ENCODE measurements at places on chromosomes 12 and 14. TPM values are rescaled to one million over a fixed set of nuclear protein-coding genes. Genes with fewer than 3 reads are reported as not detected.

- no peak for DNase-seq
These were observed at the start of gene EEF1AKMT3 for GRCh38 chr12:57772429-57773322. Gene EEF1AKMT3 (plus strand): TSS chr12:57772614. CDS start chr12:57772725, 111 bp downstream.

DNA sequence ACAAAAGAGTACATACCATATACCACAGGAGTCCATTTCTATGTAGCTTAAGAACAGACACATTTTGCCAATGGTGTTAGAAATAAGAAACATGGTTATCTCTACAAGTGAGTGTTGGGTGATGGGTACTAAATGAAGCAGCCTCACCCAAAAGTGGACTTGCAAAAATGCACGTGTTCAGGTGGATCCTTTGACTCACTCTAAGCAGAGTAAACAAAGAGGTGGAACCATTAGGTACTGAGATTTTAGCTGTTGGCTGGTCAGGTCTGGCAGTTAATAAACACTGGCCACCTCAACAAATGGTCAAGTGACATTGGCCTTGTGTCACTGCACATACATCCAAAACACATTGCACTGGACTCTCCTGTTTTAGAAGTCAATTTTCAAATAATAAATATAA is 27.6 kb downstream of the EVL start:
- DNase-seq: no peak

Gene PLEKHH1
- total RNA-seq: 35.3 TPM

- DNase-seq: no peak
These were observed 42.8 kb downstream of the GNS start for GRCh38 chr12:64716371-64716770.

DNA sequence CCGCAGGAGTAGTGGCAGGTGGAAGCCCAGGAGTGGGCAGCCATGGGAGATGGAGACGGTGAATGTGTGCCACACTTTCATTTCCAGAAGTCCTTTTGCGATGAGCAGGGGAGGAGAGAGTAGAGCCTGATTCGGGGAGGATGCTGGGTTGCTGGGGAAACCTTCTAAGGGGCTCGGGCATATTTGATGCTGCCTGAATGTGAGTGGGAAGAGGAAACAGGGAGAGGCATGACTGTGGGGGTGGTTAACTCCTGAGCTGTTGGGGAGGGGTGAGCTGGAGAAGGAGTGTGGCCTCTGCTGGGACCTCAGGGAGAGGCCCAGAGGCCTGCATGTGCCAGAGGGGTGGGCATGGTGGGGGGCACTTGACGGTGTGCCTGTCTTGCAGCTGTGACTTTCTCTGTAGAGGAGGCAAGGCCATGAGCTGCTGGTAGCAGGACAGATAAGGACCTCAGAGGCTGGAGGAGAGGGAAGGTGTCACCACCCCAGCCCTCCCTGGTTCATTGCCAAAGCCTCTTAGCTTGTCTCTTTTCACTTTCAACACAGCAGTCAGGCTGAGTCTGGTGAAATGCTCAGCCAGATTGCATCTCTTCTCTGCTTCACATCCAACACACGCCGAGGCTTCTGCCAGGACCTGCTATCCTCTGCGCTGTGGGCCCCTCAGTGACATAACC is 11.4 kb downstream of the GLT1D1 start:
- no peak for DNase-seq

DNA sequence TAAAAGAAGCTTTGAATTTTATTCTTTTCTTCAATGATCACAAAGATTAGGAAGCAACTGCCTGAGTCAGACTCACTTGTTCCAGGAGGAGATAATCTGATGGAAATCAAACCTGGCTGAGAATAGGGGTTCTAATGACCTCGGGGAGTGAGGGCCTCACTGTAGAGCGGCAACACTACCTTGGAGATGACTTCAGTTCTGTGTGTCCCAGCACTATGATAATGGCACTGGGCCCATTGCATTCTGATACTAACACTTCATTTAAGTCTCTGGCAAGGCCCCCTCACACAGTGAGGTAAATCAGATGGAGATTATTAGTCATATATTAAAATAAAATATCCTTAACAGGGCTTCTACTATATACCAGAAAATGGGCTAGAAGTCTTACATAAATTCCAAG is 233.3 kb upstream of the EGLN3 start:
- DNase-seq: no peak

GRCh38 chr12:78628491-78629100 is 236.0 kb upstream of the SYT1 start:
- no peak for DNase-seq

Gene POU6F1
- 13.3 TPM for total RNA-seq

- DNase-seq: no peak
These were observed 94.5 kb downstream of the AACS start for GRCh38 chr12:125159702-125160101.

GRCh38 chr12:130351326-130351725 is 13.6 kb downstream of the PIWIL1 start:
- DNase-seq: no peak

- DNase-seq: peak; percentile 39
These were observed 53.8 kb upstream of the GSC start for GRCh38 chr14:94823556-94824341.

- no peak for DNase-seq
These were observed 125.6 kb upstream of the MYL2 start for GRCh38 chr12:111045941-111046340.

DNA sequence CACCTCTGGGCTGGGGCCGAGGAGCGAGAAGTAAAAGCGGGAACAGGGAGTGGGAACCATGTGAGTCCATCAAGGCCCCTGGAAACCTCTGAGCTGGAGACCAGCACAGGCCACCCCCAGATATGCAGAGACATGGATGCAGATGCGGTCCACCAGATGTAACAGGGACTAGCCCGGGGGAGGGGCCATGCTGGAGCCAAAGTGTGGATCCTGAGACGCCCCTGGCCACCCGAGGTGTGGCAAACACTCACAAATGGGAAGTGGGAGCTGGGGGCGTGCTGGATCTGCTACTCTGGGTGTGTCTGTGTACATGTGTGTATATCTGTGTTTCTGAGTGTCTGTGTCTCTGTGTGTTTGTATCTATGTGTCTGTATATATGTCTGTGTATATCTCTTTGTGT is 12.8 kb downstream of the MYL2 start:
- no peak for DNase-seq

GRCh38 chr12:48198672-48198971 is 4.5 kb downstream of the OR10AD1 start:
- DNase-seq: peak; percentile 47

Gene AMN
- 1.9 TPM for total RNA-seq

- no peak for DNase-seq
These were observed 25.3 kb downstream of the GNS start for GRCh38 chr12:64733857-64734256.

- DNase-seq: no peak
These were observed 38.2 kb upstream of the GNPNAT1 start for GRCh38 chr14:52829527-52830185.

DNA sequence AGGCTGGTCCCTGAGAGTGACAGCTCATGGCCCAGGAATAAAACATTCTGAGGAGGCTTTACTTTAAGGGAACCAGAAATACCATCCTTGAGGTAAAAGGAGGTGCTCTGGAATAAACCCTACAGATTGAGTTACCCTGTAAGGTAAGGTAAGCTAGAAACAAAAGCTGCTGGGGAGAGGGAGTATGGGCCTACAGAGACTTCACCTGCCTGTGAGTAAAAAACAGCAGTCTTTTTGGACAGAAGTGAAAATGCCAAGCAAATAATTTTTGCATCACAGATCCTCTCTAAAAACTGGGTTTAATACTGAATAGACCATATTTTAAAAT is 41.2 kb downstream of the CORO1C start:
- no peak for DNase-seq

DNA sequence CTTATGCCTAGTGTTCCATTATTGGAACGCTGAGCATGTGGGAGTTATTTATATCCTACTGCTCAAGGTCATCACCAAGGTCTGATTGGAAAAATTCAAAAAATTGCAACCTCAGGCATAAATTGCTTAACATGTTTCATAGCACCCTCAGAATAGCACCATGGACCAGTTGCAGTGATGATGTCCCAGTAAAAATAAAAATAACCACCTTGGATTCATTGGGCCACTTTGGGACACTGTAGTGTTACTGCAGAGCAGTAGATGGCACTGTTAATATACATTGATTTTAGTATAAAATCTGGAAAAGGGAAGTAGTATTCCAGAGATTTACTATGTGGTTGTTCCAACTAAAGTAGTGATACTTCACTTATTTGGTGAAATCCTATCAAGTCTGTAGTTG is 31.0 kb upstream of the PTCSC3 start:
- no peak for DNase-seq

GRCh38 chr12:121893961-121894460 is 5.4 kb downstream of the PSMD9 start:
- DNase-seq: peak; percentile 66

DNA sequence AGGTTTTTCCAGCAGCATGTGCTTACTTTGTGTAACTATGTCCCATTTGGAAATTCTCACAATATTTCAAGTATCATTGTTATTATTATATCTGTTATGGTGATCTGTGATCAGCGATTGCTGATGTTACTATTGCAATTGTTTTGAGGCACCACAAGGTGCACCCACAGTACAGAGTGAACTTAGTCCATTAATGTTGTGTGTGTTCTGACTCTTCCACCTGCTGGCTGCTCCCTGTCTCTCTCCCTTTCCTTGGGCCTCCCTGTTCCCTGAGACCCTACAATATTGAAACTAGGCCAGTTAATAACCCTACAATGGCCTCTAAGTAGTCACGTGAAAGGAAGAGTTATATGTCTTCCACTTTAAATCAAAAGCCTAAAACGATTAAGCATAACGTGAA is 153.9 kb downstream of the PIK3C2G start:
- DNase-seq: no peak

Gene LRRK2
- 0.17 TPM for total RNA-seq

DNA sequence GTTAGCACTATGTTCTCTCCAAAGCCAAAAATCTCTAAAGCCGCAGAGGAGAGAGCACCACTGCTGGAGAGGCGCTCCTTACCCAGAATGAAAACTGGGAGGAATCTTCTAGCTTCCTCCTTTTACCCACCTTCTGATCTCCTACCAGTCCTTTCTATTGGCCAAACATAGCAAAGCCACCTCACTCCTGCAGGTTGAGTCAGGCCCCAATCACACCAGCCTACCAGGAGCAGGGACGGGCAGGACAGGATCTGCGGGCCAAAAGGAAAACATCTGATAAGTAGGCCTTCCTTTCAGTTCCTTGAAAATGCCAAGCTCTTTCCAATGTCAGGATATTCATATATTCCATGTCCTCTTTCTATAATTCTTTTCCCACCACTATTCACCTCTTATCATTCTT is 197.7 kb upstream of the CNOT2 start:
- DNase-seq: no peak

GRCh38 chr12:7915661-7916403 is 20.2 kb downstream of the SLC2A3 start:
- DNase-seq: peak; percentile 72

Gene CCDC38
- total RNA-seq: not detected

- DNase-seq: no peak
These were observed 197.7 kb upstream of the DDHD1 start for GRCh38 chr14:53350866-53351265.

DNA sequence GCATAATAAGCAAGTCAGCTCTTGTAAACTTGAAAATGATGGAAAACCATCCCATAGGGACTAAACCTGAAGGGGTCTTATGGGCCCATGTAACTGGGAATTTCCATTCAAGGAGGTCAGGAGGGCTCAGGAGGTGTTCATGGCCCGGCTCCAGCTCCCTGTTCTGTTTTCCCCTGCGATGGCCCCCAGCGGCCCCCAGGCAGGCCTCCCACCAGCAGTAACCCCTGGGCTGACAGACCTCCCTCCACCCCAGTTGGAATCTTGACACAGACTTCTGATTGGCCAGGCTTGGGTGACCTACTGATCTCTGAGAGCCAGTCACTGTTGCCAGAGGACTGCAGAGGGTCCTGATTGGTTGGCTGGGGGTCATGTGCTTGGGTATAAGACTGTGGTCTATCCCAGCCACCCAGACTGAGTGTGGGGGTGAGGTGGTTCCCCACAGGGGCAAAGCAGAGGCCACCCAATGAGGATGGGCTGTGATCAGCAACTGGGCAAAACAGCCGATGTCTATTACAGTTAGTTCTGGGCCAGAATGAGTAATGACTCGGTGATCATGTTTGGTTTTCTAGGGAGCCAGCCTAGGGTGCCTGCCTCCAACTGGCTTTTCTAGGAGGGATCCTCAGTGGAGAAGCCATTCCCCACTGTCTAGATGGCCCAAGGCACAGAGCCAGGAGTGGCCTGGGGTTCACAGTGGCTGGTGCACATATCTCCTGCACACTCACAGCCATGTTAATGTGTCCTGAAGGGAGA is 27.0 kb downstream of the RHOF start:
- DNase-seq: no peak

- DNase-seq: no peak
These were observed 12.7 kb upstream of the HDAC7 start for GRCh38 chr12:47832263-47832933.

Gene KCNH3
- total RNA-seq: 0.26 TPM

DNA sequence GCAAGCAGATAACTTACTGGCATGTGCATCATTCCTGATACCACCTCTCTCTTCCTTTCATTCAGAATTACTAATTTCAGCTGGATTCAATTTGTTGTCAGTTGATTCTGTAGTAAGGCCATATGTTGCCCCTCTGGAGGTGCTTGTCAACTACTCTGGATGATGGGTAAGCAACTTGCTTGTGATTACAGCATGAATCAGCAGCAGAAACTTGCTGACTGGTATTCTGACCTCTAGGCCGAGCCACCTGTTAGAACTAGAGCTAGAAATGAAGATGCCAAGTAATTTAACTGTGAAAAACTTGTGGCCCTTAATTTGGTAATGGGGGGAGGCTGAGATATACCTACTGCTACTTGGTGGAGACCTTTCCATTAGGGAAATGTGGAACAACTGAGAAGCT is 5.1 kb downstream of the RNF10 start:
- DNase-seq: no peak

Gene KRT74
- not detected for total RNA-seq

DNA sequence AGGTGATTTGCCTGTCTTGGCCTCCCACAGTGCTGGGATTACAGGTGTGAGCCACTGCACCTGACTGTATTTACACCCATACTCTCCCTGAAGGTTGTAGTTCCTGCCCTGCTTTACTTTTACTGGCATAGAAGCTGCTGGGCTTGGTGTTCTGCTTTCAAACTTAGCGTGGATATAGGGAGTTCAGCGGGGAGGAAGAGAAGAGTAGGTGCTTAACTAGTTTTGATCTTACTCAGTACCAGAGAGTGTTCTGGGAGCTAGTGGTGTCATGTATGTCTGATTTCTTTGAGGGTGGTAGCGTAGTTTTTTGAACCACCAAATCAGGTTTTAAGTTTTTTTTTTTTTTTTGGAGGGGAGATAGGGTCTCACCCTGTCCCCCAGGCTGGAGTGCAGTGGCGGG is 13.8 kb downstream of the RCOR1 start:
- no peak for DNase-seq
